ENCODE measurements at places on chromosomes 16 and 17.

GRCh38 chr16:86968866-86969265 lies 348.3 kb downstream of the C16orf95 start:
- no peak for DNase-seq

- DNase-seq, result no peak
These were observed 168.5 kb upstream of the DYNLRB2 start for GRCh38 chr16:80372341-80372740.

DNA sequence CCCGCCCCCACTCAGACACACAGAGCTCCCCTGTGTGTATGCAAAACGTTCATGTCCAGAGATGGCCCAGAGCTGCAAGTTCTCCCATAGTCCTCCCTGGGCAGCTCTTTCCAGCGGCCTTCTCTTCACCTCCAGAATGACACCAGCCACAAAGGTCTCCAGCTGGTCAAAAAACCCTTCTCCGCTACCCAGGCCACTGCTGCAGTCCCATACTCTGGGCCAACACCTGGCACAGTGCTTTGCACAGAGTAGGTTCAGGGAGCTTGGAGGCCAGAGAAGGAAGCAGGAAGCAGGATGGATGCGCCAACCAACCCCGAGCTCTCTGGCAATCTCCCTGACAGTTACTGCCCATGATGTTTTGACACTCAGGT lies 1.1 kb upstream of the STAT5B start:
- no peak for DNase-seq

DNA sequence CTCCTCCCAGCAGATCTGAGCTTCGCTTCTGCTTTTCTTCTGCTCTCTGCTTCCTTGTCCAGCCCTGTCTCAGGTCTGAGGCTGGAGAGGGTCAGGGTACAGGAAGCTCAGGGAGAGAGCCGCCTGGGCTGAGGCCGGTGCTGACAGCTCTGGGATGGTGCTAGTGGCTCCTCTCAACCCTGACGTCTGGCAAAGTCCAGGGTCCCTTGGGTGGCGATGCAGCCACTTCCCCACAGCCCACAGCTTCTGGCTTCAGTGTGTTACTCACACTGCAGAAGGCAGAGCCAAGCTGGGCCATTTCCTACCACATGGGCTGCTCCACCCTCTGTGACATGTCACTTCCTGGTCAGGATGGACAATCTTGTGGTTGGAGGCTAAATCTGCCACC lies at the start of gene CD300C:
CD300C (minus strand) TSS at position 273 of the 388 bp plus-strand sequence. CDS start 333 bp downstream, outside the sequence.
- no peak for DNase-seq

GRCh38 chr16:23537390-23537789 lies 19.8 kb downstream of the EARS2 start:
- no peak for DNase-seq

DNA sequence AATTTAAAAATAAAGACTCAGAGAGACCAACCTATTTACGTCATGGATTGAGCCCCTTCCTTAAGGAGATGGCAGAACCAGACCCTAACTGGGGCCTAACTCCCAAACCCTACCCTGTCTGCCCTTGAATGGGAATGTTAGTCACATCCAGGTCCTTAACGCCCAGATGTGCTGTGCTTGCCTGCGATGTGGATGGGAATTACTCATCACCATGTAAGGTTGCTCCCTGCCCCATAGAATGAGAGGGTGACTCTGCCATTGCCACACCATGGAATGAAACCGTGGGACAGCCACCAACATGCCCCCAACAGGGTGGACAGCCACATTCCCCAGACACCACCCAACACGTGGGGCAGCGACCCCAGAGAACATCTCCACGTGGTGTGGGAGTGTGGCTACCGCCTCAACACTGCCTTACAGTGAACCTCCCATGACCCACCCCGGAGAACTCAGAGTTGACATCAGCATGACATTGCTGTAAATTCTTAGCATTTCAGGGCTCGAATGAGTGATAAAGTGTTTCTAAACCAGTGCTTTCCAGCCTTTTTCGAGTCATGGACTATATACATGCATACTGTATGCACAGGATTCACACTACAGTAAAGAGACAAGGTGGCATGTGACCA lies 31.8 kb downstream of the SCNN1B start:
- DNase-seq, result no peak

GRCh38 chr17:75979705-75980187 lies 706 bp downstream of the TEN1 start:
- no peak for DNase-seq

- no peak for DNase-seq
These were observed 33.5 kb downstream of the KANSL1 start for GRCh38 chr17:46159686-46160085.

GRCh38 chr16:8847145-8847544 lies 21.7 kb downstream of the CARHSP1 start:
- no peak for DNase-seq

GRCh38 chr17:21194226-21194625 lies 19.7 kb downstream of the TMEM11 start:
- no peak for DNase-seq

DNA sequence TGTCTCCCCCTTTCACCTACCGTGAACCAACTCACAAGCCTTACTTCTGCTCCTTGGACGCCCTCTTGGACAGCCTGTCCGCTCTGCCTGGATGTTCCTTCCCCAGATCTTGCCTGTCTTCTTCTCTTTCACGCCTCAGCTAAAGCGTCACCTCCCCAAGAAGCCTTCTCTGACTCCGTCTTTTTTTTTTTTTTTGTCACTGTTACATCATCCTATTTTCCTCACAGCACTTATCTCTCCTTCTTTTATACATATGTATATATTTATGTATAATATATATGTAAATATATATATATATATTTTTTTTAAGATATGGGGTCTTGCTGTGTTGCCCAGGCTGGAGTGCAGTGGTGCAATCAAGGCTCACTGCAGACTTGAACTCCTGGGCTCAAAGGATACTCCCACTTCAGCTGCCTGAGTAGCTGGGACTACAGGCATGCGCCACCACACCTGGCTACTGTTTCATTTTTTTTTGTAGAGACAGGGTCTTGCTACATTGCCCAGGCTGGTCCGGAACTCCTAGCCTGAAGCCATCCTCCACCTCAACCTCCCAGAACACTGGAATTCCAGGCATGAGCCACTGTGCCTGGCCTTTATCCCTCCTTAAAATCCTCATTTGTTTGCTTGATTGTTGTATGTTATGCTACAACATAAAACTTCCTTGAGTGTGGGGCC lies 16.5 kb upstream of the AKTIP start:
- no peak for DNase-seq

DNA sequence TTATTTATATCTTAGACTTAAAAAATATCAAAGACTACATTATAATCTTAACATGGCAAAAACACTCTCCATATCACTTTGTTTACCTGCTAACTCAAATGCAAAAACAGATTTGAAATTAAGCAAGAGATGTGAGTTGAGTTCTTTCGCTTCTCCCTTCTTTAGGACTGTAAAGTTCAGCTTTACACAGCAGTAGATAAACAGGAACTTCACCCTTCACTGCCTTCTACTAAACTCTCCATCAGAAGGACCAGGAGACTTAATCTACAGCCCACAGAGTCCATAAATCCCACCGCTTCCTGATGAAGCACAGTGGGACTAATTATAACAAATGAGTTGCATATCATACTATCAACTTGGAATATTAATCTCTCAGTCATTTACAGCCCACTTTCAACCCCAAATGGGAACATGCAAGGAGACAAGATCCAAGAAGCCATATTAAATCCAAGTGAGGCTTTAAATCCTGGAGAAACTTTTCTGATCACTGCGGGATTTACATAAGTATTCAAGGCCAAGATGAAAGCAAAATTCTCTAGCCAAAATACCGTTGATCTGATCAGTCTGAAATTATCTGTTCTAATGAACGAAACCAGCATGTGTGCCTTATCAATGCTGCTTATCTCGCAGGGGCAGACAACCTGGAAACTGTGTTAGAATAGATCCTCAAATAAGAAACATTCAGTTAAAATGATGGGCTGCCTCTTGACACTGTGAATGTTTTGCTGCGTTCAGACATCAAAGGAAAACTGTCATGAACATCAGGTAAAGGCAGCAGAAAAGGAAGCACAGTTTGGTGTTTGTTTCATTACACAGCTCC lies 1.6 kb downstream of the AMFR start:
- DNase-seq, result no peak

DNA sequence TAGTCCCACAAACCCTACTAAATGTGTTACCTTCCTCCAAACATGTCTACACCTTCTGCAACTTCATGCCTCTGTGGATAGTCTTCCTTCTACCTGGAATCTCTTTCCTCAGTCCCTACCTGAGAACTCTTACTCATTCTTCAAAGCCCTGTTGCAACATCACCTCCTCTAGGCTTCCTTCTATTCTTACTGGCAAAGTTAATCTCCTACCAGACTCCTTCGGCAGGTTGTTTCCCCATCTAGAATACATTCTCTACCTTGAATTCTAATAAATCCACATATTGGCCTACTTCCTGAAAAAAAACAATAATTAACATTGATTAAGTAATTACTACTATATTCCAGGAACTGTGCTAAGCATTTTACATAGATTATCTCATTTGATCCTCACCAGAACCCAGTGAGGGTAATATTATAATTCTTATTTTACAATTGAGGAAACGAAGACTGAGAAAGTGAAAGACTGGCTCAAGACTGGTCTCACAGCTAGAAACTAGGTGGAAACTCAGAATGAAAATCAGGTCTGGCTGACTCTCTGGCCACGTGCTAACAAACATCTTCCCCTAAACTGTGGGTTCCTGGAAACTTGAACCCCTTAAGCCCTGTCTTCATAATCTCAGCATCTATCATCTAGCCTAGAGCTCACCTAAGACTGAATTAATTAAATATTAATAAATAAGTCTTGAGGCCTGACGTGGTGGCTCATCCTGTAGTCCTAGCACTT lies 4.6 kb upstream of the STAT3 start:
- no peak for DNase-seq

DNA sequence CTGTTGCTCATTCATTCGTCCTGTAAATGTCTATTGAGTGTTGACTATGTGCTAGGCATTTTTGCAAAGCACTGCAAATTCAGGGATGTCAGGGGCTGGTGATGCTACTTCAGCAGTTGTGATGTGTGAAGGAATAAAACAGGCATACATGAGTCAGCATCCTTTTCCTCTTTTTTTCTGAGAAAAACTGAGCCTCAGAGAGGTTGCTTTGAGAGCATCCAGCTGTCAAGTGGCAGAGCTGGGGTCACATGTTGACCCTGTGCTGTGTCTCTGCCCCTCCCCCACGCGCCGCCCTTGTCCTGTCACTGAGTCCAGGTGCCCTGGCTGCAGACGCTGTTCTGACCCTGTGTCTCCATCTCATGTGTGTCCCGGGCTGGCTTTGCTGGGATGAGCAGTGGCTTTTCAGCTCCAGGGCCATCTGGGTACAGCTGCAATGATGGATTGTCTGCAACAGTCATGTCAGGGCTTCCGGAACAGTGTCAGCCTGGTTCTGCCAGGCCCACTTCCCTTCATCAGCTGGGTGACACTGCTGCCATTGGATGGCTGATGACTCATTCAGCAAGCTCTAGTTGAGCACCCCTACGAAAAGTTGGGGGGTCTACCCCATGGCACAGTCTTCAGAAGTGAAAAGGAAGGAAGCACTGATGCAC lies 14.9 kb downstream of the SEC14L5 start:
- no peak for DNase-seq

DNA sequence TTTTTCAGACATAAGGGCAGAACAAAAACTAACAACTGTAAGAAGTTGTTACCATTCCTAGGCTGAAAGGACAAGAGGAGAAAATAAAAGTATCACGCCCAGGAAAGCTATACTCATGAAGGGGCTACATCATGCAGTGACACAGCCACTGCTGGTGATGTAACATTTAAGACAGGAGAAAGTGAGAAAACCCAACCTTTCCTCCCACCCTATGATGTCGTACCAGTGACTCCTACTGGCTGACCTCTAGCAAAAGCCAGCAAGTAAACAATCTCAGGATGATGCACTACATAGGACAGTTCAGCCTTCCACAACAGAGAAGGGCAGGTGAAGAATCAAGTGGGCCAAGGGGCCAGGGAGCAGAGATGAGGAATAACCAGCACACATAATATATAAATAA lies 14.0 kb upstream of the OR1E2 start:
- DNase-seq, result no peak

DNA sequence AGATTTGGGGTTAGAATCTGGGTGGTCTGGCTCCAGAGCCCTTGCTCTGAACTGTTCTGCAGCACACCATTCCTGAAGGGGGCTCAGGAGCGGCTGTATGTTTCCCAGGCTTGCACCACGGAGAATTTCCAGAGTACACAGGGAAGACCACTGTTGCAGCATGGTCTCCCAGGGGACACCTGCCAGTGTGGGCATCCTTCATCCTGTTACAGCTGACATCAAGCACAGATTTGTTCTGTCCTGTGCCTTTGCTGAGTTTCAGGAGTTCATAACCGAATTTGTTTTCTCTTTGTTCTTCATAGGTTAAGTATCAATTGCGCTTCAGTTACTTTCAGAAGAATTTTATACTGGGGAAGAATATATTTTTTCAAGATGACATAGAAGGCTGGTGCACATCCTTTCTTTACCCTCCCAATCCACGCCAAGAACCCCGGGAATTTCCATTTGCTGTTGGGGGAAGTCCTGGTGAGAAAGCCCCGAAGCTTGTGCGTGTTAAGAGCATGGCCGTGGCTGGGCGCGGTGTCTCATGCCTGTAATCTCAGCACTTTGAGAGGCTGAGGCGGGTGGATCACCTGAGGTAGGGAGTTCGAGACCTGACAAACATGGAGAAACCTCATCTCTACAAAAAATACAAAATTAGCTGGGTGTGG lies 26.3 kb upstream of the ABCA3 start:
- no peak for DNase-seq

DNA sequence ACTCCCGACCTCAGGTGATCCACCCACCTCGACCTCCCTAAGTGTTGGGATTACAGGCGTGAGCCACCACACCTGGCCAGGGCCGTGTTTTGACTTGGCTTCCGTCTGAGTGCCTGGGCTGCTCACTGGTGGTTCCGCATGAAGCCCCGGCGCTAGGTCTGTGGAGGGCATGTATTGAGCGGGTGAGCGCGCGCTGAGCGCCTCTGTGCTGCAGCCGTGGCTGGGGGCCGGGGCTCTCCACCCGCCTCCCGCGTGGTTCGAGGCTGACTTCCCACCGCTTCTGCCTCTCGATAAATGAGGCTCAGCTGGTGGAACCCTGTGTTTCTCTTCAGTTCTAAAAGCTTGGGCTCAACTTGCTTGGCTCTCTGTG lies 38.9 kb upstream of the ATP2A3 start:
- DNase-seq, result no peak

- no peak for DNase-seq
These were observed 155.3 kb upstream of the C16orf82 start for GRCh38 chr16:26911436-26911835.

GRCh38 chr17:21548236-21548635 lies 144.1 kb upstream of the KCNJ18 start:
- no peak for DNase-seq

DNA sequence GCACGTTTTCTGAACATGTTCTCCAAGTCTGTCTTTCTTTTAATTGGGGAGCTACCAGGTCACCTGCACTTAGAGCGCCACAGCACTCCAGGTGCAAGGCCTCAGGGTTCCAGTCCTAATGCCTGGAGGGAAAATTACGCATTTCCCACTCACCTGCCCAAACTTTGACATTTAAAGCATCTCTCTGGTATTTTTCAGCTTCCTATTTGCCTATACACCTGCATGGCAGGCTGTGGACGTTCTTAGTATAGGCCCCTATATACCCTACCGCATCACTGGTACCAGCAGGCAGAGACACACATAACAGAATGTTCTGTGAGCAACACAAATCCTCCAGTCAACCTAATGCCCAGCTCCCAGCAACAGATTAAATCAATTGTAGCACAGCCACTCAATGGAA lies 213.3 kb downstream of the MRTFB start:
- DNase-seq, result no peak

- no peak for DNase-seq
These were observed 28.6 kb downstream of the SMARCE1 start for GRCh38 chr17:40618754-40619625.

GRCh38 chr16:26189536-26189935 lies 497.8 kb downstream of the HS3ST4 start:
- no peak for DNase-seq
